ENCODE measurements at places on chromosomes 7 and 10. TPM values are rescaled to one million over a fixed set of nuclear protein-coding genes. Genes with fewer than 3 reads are reported as not detected.
A peak's percentile ranks its signal among the peaks of the same experiment; 100 is the strongest.

The HABP2 gene
- not detected for total RNA-seq

DNA sequence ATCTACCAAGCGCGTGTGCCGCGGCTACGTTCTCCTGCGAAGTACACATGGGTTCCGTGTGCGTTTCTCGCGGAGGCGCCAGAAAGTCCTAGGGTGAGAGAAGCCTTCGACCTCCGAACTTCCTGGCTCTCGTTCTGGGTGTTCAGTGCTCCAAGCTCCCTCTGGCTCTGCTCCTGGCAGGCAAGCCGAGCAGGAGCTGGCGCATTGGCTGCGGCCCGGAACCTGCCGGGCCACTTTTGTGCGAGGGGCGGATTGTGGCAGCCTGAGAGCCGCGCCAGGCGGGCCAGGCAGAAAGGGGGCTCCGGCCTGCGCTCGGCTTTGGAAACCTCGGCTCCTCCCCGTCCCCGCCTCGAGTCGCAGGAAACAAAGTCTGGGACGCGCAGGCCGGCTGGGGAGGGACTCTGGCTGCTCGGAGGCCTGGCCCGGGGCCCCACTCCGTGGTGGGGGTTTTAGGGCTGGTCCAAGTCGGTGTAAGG, 9.6 kb downstream of the EMX2 start:
- H3K27ac ChIP-seq: peak overlapping the region; percentile 11
- H3K27me3 ChIP-seq: peaks cover 11% of the 10 kb centered on the region
- H3K36me3 ChIP-seq: no peaks in the 10 kb centered on the region
- no peak for DNase-seq
- peaks cover 5% of the 10 kb centered on the region for H3K4me1 ChIP-seq

The CHN2 gene
- 11.0 TPM for total RNA-seq

GRCh38 chr10:96904648-96905047, 72.5 kb downstream of the LCOR start:
- peaks cover 30% of the 10 kb centered on the region for H3K4me1 ChIP-seq
- H3K27ac ChIP-seq: no peak overlapping the region
- no peak for DNase-seq

DNA sequence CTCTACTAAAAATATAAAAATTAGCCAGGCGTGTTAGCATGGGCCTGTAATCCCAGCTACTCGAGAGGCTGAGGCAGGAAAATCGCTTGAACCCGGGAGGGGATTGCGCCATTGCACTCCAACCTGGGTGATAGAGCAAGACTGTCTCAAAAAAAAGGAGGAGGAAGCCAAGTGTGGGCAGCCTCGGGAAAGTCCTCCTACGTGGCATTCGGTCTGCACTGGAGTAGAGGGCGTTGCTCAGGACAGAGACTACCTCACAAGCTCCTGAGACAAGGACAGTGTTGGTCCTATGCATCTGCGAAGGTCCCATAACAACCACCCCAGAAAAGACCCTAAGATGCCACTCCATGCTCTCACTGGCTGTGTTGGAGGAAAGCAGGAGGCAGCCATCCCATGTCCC, 10.0 kb upstream of the SERPINE1 start:
- no peak for DNase-seq
- H3K27ac ChIP-seq: peak overlapping the region; percentile 39
- H3K36me3 ChIP-seq: no peaks in the 10 kb centered on the region
- no peak overlapping the region for H3K4me3 ChIP-seq
- peaks cover 15% of the 10 kb centered on the region for H3K4me1 ChIP-seq
- H3K27me3 ChIP-seq: no peaks in the 10 kb centered on the region

The LRRD1 gene
- total RNA-seq: 0.49 TPM

DNA sequence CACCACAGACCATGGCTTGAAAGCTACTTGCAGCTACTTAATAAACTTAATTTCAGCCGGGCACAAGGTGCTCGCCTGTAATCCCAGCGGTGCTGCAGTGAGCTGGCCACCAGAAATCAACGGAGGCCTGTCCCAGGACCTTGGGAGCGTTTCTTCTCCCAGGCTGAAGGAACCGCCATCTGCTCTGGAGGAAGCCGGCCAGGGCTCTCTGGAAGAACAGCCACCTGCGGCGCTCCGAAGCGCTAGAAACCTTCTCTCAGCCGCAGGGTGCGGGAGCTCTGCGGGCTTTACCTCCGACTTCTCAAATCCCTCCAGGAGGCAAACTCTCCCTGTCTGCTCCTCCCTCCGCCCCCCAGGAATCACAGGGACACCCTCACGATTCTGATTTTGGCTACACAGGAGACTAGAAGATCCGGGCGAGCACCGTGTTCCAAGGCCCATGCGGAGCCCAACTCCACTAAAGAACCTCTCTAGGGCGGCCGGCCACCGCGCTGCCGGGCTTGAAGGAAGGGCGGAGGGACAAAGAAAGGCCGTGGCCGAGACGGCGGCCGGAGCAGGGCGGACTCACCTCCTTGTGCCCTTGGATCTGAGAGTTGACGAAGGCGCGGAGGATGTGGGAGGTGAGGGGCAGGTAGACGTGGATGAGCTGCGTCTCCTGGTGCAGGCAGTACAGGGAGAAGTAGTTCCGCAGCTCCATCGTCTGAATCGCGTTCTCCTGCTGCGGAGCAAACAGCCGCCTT, 14.4 kb downstream of the NUDT1 start:
- no peak overlapping the region for H3K27ac ChIP-seq
- H3K4me1 ChIP-seq: no peaks in the 10 kb centered on the region

The NRG3 gene
- not detected for total RNA-seq

GRCh38 chr10:61835069-61835945, 66.2 kb upstream of the ARID5B start:
- peak overlapping the region; percentile 64 for H3K27ac ChIP-seq
- no peaks in the 10 kb centered on the region for H3K36me3 ChIP-seq
- H3K27me3 ChIP-seq: no peaks in the 10 kb centered on the region

The CYP2W1 gene
- total RNA-seq: 2.0 TPM

The SFTPA2 gene
- total RNA-seq: 0.74 TPM

GRCh38 chr10:99996671-99997648, 12.8 kb downstream of the DNMBP start:
- H3K4me3 ChIP-seq: no peak overlapping the region
- peaks cover 79% of the 10 kb centered on the region for H3K4me1 ChIP-seq

- H3K4me3 ChIP-seq: no peak overlapping the region
- no peaks in the 10 kb centered on the region for H3K27me3 ChIP-seq
- DNase-seq: no peak
- H3K36me3 ChIP-seq: peaks cover 11% of the 10 kb centered on the region
- H3K4me1 ChIP-seq: no peaks in the 10 kb centered on the region
These were observed 12.5 kb downstream of the ASNS start for GRCh38 chr7:97859606-97860204.

- H3K36me3 ChIP-seq: no peaks in the 10 kb centered on the region
- H3K27me3 ChIP-seq: no peaks in the 10 kb centered on the region
- no peak for DNase-seq
- H3K4me3 ChIP-seq: no peak overlapping the region
These were observed 114.3 kb upstream of the ODAD2 start for GRCh38 chr10:28113202-28113601.

DNA sequence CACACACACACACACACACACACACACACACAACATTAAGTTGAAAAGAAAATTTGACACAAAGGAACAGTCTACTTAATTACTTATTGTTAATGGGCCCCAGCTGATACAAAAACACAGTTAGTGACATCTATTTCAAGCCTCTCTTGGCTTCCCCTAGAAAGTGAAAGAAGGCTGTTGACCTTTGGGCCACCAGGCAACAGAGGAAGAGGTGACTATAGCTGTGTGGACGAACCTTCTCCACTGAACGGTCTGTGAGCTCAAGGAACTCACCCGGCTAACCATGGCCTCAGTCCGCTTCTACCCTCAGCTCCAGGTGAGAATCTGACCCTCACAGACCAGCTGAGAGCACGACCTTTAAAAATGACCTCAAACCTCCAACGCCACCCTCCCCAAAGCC, 32.9 kb upstream of the CALN1 start:
- no peak for DNase-seq
- no peak overlapping the region for H3K4me3 ChIP-seq
- no peaks in the 10 kb centered on the region for H3K27me3 ChIP-seq

The PKD2L1 gene
- total RNA-seq: not detected

DNA sequence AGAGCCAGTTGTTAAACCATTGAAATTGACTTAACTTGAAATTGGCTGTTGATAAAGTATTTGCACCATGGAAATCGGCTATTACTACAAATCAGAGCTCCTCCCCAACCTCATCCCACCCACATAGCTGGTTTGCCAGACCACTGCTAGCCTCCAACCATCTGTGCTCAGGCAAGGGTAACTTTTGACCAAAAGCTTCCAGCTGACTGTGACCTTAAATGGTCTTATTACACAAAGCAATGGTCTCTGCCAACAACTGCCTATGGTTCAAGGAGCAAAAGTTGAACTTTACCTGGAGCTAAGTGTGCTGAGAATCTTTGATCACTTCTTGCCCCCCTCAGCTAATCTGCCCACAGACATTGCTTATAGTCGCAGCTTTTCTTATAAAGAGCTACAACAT, 48.5 kb upstream of the ADRB1 start:
- no peaks in the 10 kb centered on the region for H3K36me3 ChIP-seq
- DNase-seq: no peak
- peaks cover 19% of the 10 kb centered on the region for H3K4me1 ChIP-seq
- H3K27ac ChIP-seq: no peak overlapping the region
- no peak overlapping the region for H3K4me3 ChIP-seq
- H3K27me3 ChIP-seq: no peaks in the 10 kb centered on the region

- no peaks in the 10 kb centered on the region for H3K36me3 ChIP-seq
- no peak overlapping the region for H3K4me3 ChIP-seq
- H3K27ac ChIP-seq: no peak overlapping the region
- no peaks in the 10 kb centered on the region for H3K4me1 ChIP-seq
- no peaks in the 10 kb centered on the region for H3K27me3 ChIP-seq
These were observed 1246.7 kb downstream of the GATA3 start for GRCh38 chr10:9301148-9301547.

GRCh38 chr10:124705817-124706461, 38.2 kb downstream of the FAM53B start:
- H3K4me1 ChIP-seq: peaks cover 100% of the 10 kb centered on the region
- H3K4me3 ChIP-seq: no peak overlapping the region
- no peak for DNase-seq

- no peaks in the 10 kb centered on the region for H3K27me3 ChIP-seq
- DNase-seq: no peak
- no peak overlapping the region for H3K4me3 ChIP-seq
- no peak overlapping the region for H3K27ac ChIP-seq
These were observed 24.3 kb upstream of the ACSL5 start for GRCh38 chr10:112349521-112350085.

- H3K27ac ChIP-seq: no peak overlapping the region
- no peak for DNase-seq
- H3K4me1 ChIP-seq: no peaks in the 10 kb centered on the region
- H3K27me3 ChIP-seq: no peaks in the 10 kb centered on the region
- no peaks in the 10 kb centered on the region for H3K36me3 ChIP-seq
These were observed 29.4 kb upstream of the ANLN start for GRCh38 chr7:36360244-36360643.

DNA sequence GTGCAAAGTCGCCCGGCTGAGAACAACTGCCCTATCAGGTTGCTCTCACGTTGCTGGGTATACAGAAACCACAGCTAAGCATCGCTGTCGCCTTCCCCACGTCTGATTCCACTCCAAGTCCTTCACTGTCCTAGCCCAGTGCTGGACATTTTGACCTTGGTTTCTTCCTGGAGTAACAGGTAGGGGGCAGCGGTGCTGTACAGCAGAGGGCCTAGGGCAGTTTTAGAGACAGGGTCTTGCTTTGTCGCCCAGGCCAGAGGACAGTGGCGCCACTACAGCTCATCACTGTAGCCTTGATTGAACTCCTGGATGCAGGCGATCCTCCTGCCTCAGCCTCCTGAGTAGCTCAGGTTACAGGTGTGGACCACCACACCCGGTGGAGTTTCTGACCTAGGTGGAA, 2.6 kb downstream of the CLDN15 start:
- H3K4me1 ChIP-seq: peaks cover 44% of the 10 kb centered on the region
- H3K4me3 ChIP-seq: no peak overlapping the region
- no peaks in the 10 kb centered on the region for H3K27me3 ChIP-seq
- no peak for DNase-seq
- peaks cover 9% of the 10 kb centered on the region for H3K36me3 ChIP-seq
- H3K27ac ChIP-seq: no peak overlapping the region

DNA sequence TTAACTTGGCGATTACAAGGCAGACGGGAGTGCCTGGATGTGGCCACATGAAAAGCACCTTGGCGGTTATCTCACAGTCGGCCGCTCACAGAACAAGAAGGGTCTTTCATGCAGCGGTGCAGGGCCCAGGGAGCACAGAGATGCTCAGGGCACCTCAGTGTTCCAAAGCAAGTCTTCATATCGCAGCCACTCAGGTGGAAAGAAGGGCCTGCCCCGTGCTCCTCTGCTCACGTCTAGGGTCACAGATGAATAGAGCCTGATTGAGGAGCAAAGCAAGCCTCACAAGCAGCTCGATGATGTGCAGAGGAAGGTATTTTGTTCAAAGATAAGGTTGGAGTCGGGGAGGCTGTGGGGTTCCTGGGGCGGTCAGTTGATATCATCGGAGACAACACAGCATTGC, 297.8 kb downstream of the WDR11 start:
- no peaks in the 10 kb centered on the region for H3K36me3 ChIP-seq
- H3K27ac ChIP-seq: no peak overlapping the region
- no peak for DNase-seq
- H3K4me3 ChIP-seq: no peak overlapping the region
- H3K4me1 ChIP-seq: no peaks in the 10 kb centered on the region
- no peaks in the 10 kb centered on the region for H3K27me3 ChIP-seq

The SPDYE6 gene
- not detected for total RNA-seq

- no peak within 1 kb of the TSS for H3K27ac ChIP-seq
- no peak within 1 kb of the TSS for H3K4me3 ChIP-seq
- H3K36me3 ChIP-seq: no peaks in the 10 kb centered on the region
- no peaks in the 10 kb centered on the region for H3K27me3 ChIP-seq
These were observed at the start of gene CDHR3 for GRCh38 chr7:105963038-105963667. Gene CDHR3 (plus strand): TSS chr7:105963264. CDS start chr7:105963319, 55 bp downstream.

DNA sequence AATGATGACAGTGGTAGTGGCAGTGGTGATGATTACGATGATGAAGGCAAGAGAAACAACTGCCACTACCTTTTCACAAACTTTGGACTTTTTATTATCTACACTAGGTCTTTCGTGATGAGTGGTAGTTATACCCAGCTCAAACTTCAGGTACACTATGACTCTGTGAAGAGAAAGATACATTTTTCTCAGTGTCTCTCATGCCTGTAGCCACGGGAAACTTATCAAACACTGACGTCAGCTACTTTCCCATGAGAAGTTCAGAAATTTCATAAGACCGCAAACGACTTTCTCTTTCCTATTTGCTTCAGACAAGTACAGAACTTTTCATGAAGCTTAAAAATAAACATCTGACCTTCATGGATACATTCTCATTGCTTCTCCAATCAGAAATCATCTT, 57.0 kb downstream of the CALD1 start:
- no peak for DNase-seq
- no peaks in the 10 kb centered on the region for H3K27me3 ChIP-seq
- peak overlapping the region; percentile 59 for H3K27ac ChIP-seq
- no peak overlapping the region for H3K4me3 ChIP-seq

GRCh38 chr7:149887311-149887710, 13.5 kb downstream of the ATP6V0E2 start:
- no peak overlapping the region for H3K27ac ChIP-seq
- no peaks in the 10 kb centered on the region for H3K36me3 ChIP-seq
- no peaks in the 10 kb centered on the region for H3K4me1 ChIP-seq
- no peaks in the 10 kb centered on the region for H3K27me3 ChIP-seq

All from vagina (tissue), 2 donors.